ENCODE measurements at places on chromosomes 4 and X.

DNA sequence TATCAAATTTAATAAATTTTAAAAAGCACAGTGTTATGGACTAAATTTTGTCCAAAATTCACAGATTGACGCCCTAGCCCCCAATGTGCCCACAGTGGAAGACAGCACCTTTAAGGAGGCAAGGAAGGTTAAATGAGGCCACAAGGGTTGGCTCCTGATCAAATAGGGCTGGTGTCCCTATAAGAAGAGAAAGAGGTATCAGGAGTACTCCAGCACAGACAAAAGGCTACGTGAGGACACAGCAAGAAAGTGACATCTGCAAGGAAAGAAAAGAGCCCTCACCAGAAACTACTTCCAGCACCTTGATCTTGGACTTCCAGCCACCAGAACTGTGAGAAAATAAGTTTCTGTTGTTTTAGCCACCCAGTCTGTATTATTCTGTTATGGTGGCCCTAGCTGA, 48.8 kb downstream of the FAM13A start:
- DNase-seq, result no peak

GRCh38 chr4:79575709-79576428, 167.8 kb upstream of the GK2 start:
- no peak for DNase-seq

DNA sequence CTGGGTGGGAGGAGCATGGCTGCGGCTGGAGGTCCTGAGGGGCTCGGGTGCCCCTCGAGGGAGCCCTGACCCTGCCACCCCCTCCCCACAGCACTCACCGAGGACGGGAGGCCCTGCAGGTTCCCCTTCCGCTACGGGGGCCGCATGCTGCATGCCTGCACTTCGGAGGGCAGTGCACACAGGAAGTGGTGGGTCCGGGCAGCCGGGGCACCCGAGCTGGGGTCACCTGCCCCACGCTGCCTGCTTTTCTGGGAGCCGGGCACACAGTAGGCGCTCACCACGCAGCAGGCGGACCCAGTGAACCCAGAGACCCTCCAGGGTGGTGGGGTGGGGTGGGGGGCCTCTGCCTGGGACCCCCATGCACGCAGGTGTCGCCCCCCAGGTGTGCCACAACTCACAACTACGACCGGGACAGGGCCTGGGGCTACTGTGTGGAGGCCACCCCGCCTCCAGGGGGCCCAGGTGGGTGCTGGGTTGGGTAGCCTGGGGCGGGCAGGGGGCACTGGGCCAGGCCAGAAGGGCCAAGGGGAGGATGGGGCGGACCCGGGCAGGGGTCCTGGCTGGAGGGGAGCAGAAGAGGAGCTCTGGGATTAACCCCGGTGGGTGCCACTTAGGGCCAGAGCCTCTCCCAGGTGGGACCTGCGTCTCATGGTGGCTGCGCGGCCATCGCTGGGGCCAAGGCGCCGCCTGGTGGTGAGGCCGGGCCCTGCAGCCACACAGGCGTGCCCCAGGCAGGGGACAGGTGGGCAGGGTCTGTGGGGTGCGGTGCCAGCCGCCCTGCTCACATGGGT, 1.4 kb downstream of the HGFAC start:
- no peak for DNase-seq

DNA sequence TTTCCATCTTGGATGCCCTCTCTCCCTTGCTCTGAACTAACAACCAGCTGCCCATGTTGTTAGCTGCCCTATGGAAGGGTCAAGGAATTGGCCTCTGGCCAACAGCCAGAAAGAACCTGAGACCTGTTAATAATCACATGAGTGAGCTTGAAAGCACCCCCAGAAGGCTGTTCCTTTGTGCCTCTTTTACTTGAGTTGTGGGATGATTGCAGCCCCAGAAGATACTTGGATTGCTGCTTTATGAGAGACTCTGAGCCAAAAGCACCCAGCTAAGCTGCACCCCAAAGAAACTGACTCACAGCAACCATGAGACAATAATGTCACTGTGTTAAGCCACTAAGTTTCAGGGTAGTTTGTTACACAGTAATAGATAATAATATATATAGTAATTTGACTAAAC, 73.3 kb downstream of the FRYL start:
- no peak for DNase-seq

GRCh38 chrX:6989858-6990257, 157.7 kb upstream of the STS start:
- DNase-seq, result no peak

GRCh38 chr4:141654098-141654497, 17.7 kb downstream of the IL15 start:
- DNase-seq, result no peak
